Stimulated activated CD8-positive, alpha-beta memory T cell treated with anti-CD3 and anti-CD28 coated beads, Interleukin-4, amount 100 ng/mL, for 1 hour (primary cell): ENCODE measurements at places on chromosomes 4 and X.

DNA sequence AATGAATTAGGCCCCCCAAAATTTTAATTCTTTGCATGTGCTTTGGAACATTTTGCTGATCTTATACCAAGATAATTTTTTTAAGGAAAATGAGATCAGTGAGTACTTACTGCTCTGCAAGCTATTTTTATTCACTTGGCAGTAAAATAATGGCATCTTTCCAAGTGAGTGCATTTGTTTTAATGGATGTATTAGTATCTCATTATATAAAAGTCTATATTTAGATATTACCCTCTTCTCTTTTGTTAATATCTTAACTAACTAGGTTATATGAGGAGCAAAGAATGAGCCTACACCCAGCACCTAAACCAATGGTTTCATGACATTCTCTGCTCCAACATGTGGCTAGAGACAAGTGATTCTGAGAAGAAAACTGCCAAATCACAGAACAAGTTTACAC lies 21.1 kb upstream of the ARAF start:
- no peak for DNase-seq

DNA sequence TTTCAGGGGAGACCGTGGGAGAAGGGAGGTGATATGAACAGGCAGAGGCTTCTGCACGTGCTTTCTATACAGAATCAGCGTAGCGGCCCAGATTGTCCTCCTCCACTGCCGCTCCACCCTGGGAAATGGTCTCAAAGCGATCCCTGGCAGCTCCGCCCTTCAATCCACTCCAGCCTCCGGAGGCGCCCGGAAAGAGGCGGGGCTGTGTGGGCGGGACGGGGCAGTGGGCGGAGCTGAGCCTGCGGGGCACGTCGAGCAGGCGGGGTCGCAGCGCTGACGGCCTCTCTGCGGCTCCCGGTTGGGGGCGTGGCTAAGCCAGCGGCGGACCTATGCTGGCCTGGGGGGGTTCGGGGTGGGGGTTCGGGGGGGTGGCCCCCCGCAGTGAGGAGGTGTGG lies 210 bp upstream of the SMIM10L2A start:
- DNase-seq: peak; percentile 58

- no peak for DNase-seq
Measured at GRCh38 chr4:17058916-17059741, 160.7 kb upstream of the LDB2 start.

- no peak for DNase-seq
Measured at GRCh38 chr4:71648923-71649322, 135.0 kb downstream of the GC start.

DNA sequence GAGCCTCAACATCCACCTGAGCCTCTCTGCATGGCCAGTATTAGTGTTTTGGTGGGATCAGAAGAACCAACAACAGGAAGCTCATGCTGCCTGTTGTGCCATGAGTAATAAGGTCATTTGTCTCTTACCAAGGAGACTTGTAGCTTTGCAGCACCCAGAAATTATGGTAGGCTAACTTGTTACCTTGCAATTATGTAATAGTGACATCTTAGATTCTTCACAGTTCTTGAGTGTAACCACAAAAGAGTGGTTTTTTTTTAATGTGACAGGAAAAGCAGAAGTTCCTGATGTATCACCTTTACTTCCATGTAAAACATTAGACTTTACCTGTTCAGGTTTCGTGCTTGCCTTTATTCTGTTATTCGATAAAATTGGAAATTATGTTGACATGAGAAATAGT lies 263.9 kb upstream of the CXXC4 start:
- no peak for DNase-seq

GRCh38 chrX:44996277-44996676 lies 123.3 kb downstream of the KDM6A start:
- DNase-seq: no peak

DNA sequence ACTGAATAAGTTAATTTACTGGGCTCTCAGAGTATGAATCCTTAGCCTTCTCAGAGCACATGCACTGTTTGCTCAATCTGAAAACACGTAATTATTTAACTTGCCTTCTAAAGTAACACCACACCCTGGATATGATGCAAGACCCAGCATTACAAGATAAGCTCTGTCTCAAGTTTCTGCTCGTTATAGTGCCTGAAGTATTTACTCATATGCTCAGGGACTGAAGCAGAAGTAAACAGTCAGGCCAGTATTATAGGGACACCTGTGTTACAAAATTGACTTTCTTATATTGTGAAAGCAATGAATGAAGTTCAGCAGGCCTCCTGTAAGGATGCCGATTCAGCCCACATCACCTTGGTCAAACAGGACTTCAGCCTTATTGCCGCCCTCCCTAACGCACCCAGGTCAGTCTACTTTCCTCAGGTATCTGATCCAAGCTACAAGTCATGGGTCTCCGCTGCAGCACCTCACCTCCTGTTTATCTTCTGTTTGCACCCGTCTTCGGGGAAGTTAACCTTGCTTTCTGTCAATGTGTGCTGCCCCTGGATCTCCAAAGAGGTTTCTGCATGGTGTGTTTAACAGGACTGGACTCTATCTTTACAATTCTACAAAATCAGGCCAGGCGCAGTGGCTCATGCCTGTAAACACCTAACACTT lies 42.8 kb upstream of the KLF3 start:
- DNase-seq: no peak

- no peak for DNase-seq
Measured at GRCh38 chrX:97344724-97345123, 461.0 kb downstream of the RPA4 start.

- no peak for DNase-seq
Measured at GRCh38 chrX:133314281-133314680, 96.1 kb upstream of the TFDP3 start.

- DNase-seq: no peak
Measured at GRCh38 chr4:129344058-129344457, 248.1 kb downstream of the C4orf33 start.

GRCh38 chrX:136067097-136067496 lies 80.2 kb upstream of the FHL1 start:
- no peak for DNase-seq

DNA sequence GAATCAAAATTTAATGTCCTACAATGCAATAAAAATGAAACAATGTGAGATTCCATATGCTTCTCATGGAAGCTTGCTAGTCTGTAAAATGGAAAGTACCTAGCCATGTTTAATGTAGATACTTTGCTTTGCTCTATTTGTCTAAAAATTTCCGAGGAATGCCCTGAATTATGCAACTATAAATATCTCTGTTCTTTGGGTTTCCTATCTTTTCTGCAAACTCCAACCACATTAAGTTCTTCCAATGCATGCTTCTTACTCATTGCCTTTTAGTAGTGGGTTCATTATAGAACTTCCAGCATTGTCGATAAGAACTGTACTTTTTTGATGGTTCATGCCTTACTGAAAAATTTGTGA lies 178.3 kb downstream of the RASL11B start:
- DNase-seq: no peak

- DNase-seq: peak; percentile 7
Measured at GRCh38 chr4:38132107-38132673, 172.0 kb downstream of the PTTG2 start.

DNA sequence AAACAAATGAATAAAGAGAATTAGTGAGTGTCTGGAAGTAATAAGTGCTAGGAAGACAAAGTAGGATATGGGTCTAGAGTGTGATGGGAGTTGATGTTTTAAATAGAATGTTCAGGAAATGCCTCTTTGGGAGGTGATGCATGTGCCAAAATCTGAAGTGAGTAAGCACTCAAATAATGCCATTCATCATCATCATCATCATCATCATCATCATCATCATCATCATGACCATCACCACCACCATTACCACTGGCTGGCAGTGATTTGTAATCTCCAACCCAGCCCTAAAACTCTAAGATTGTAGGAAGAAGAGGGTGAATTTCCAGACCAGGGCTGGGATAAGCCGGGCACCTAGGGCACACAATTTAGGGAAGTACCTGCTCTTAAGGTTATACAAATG lies 9.7 kb upstream of the SOX3 start:
- no peak for DNase-seq

DNA sequence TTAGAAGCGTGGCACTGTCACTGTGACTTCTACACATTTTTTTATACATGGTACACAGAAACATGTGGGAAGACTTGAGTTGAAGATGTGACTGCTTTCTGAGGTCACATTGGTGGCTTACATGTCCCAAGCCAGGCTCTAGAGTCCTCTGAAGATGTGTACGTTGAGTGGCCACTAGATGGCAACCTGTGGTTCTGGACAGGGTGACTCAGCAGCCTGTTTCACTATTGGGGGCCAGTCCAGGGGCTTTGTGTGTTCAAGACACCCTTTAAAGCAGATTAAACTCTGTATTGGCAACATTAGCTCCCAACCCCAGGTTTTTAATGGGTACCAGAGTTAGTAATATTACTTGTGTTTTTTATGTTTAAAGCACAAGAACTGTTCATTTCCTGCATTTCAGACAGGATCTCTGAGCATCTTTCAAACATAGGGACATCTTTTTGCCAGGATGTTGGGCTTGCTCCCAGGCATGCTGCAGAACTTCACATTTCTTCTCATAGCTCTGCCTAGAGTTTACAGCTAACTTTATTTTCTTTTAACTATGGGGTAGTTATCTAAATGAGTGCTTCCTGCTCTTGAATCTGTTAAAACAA lies 53.0 kb downstream of the DCUN1D4 start:
- no peak for DNase-seq

- DNase-seq: peak; percentile 78
Measured at GRCh38 chrX:107716816-107717700, 58.5 kb downstream of the TSC22D3 start.

DNA sequence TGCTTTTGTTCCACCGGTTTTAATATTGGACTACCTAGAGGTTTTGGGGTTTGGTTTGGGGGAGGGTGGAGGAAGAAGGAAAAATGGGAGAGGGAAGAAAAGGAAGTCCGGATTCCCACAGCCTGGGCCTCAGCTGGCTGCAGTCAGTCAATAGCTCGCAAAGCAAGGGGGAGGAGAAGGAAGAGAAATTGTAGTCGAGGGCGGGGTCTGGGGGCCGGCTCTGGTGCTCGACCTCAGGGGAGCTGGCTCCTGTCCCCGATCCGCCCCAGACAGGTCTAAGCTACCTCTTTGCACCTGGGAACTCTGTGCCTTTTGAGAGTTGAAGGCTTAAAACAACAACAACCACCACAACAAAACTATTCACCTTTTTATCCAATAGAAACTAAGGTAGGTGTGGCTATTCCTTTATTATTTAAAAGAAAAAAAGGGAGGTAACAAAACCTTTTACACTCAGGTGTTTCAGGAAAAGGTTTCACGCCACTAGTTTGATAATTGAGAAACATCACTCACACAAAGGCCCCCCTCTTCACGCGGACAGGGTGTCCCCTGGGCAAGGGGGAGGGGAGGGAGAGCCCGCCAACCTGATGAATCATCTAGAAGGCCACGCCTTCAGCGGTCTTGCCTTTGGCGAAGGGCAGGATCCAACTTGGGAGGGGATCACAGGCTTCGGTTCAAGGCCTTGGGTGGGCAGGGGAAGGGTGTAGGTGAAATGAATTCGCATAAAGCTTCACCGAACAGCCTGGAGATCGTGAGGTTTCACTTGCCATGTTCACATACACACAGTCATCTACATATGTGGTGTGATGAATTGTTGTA lies 1.6 kb upstream of the LNX1 start:
- no peak for DNase-seq

GRCh38 chrX:21806691-21807090 lies 32.7 kb upstream of the MBTPS2 start:
- DNase-seq: no peak

DNA sequence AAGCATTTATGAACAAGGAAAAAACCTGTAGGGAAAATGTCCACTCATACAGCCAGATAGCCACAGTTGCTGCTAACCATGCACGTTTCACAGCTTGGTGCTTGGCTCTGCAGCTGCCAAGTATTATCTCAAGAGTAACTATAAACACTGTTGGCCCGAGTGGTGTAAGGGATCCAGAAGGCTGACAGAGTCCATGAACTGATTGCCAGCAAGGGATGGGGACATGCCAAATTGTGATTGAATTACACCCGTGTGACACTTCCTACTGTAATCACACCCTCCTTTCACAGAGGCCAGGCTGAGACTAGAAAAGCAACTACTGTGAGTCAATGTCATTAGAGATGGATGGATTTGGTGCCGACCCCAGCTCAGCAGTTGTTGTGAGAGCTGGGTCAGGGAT lies 223.9 kb upstream of the ANKRD50 start:
- no peak for DNase-seq

- DNase-seq: no peak
Measured at GRCh38 chrX:2383735-2384134, 117.0 kb downstream of the DHRSX start.
